ENCODE measurements at places on chromosomes 7 and 10. TPM values are rescaled to one million over a fixed set of nuclear protein-coding genes. Genes with fewer than 3 reads are reported as not detected.

Gene IFT22
- total RNA-seq, result 12.5 TPM

Gene STMP1
- total RNA-seq, result 11.5 TPM

DNA sequence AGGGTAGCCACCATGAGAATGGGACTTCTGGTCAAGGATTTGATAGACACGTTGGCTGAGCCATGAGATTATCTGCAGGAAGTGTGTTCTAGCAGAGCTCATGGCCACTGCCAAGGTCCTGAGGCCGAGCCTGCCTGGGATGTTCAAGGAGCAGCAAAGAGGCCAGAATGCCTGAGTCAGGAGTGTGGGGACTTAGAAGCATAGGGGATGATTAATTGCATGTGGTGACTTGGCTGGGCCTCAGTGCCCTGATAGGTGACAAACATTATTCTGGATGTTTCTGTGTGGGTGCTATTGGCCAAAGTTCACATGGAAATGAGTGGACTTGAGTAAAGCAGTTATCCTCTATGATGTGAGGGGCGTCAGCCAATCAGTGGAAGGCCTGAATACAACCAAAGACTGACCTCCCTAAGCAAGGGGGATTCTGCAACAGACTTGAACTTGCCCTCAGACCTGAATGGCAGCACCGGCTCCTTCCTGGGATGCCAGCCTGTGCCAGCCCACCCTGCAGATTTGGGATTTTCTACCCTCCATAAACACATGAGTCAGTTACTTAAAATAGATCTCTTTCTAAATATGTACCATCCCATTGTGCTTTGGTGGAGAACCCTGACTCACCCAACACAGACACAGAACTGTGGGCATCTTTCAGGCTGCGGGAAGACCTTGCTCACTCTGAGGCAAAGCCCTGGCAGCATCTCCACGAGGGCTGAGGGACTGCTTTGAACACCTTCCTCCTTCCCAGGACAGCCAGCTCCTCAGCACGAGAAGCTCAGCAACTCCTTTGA lies 363.9 kb upstream of the MGMT start:
- H3K27ac ChIP-seq, result no peak overlapping the region
- H3K4me3 ChIP-seq, result no peak overlapping the region
- H3K27me3 ChIP-seq, result no peaks in the 10 kb centered on the region
- no peaks in the 10 kb centered on the region for H3K4me1 ChIP-seq

Gene PDE6C
- total RNA-seq, result not detected

DNA sequence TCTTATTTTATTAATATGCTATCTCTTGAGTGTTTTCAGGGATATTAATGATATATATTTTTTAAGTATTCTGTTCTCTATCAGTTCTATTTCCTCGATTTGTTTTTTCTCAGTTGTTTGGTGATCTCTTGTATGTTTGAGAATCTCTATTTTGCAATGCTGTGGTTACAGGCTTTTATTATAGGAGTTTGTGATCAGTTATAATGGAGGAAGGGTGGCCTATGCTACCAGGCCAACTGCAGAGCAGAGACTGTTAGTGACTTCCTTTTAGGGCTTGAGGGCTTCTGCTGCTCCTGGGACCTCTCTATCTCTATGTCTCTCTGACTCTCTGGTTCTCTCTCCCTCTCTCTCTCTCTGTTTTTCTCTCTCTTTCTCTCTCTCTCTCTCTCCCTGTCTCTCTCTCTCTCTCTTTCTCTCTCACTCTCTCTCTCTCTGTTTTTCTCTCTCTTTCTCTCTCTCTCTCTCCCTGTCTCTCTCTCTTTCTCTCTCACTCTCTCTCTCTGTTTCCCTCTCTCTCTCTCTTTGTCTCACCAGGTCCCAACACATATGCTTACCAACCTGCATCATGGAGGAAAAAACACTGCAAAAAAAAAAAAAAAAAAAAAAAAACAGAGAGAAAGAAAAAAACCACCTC lies 69.4 kb upstream of the CAV2 start:
- H3K27ac ChIP-seq, result no peak overlapping the region
- H3K4me1 ChIP-seq, result no peaks in the 10 kb centered on the region
- H3K4me3 ChIP-seq, result no peak overlapping the region
- no peak for DNase-seq
- no peaks in the 10 kb centered on the region for H3K36me3 ChIP-seq
- H3K27me3 ChIP-seq, result no peaks in the 10 kb centered on the region

GRCh38 chr10:67802767-67803538 lies 35.0 kb downstream of the DNAJC12 start:
- H3K4me3 ChIP-seq, result no peak overlapping the region
- DNase-seq, result no peak
- H3K4me1 ChIP-seq, result peaks cover 13% of the 10 kb centered on the region
- peak overlapping the region; percentile 66 for H3K27ac ChIP-seq

DNA sequence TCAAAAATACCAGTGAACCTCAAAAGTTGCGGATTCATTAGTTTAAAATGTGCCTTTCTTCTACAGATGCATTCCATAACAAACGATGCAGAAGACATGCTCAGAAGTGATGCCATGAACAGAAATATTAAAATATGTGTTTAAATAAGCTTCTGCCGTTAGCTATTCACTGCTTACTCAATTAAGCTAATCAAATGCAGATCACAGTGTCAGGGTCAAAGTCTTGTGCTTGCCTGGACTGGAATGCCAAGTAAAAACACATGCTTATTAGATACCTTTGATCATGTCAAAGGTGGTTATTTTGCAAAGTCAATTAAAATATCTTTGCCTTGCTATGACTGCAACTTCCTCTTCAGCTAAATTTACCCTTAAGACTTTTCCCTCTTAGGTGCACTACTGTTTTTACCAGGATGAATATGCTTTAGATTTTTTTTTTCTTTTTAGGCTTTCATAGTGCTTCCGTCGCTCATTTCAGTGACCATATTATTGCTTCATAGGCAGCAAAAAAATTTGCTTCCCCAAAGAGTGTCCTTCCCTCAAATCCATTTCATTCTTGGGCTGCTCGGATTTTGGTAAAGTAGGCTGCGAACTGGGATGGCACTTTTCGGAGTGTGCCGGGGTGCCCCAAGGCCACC lies 905 bp downstream of the ASB13 start:
- H3K4me3 ChIP-seq, result peak overlapping the region; percentile 96
- H3K4me1 ChIP-seq, result peaks cover 11% of the 10 kb centered on the region
- DNase-seq, result no peak
- H3K27me3 ChIP-seq, result no peaks in the 10 kb centered on the region
- H3K27ac ChIP-seq, result peak overlapping the region; percentile 68

DNA sequence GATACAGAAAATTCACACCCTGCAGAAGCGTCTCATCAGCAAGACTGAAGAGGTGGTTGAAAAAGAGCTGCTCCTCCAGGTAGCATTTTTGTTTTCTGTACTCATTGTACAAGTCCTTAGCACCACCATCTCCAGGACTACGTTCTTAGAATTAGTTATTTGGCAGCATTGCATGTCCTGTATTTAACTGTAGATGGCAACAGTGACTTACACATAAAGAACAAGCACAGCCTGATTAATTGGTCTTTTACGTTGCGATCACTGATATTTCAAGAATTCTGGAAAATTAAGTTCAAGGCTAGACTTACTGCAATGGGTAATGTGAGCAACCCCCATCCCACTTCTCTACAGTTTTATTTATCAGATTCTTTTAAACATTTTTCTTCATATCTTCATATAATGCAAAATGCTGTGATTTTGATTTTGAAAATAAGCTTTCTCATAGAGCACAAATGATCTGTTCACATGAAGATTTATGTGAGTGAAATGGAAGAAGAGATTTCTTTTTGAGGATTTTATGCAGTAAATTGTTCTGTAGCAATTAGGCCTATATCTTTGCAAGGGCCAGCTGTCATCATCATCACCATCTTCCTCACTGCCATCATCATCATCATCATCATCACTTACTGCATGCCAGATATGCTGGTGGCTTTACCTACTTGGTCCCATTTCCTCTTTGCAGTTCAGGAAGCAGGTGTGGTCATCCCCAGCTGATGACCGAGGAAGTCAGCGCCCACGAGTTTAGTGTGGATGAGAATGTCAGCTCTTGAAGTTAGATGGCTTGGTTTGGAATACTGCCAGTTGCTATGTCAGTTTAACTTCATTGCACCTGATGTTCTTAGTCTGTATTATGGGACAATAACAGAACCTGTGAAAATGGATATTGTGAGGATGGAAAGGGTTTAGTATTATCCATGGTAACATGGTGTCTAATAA lies 53.4 kb downstream of the CFAP58 start:
- H3K27ac ChIP-seq, result no peak overlapping the region
- H3K4me1 ChIP-seq, result no peaks in the 10 kb centered on the region
- DNase-seq, result no peak
- H3K27me3 ChIP-seq, result no peaks in the 10 kb centered on the region

DNA sequence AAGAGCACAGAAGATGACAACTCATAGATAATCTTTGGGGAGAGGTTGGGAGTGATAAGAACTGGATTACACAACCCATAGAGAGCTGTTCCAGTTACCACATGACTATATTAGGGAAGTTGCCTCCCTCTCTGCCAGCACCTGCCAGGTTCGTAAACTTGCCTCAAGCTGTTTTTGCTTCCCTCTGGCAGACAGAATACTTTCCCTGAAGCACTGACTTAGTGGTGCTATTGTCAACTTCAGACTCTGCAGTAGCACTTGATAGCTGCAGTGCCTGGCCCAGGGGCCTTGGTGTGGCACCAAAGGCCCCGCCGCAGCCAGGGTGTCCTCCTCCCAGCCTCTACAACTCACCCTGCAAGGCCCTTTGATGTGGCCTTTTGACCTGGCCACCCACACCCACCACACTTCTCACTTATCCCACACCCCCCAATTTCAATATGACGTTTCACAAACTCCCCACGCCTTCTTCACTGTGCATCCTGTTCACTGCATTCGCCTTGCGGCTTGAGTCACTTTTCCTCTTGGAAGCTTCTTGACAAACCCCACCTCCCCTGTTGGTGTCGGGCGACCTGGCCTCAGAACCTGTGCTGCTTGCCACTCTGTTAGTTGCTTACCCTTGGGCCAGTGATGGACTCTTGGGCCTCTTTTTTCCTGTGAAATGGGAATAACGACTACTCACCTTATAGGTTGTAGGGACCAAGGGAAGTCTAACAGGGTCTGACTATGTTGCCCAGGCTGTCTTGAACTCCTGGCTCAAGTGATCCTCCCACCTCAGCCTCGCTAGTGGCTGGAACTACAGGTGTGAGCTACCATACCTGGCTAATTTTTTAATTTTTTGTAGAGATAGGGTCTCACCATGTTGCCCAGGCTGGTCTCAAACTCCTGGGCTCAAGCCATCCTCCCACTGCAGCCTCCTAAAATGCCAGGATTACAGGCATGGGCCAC lies 50.2 kb upstream of the PODXL start:
- DNase-seq, result no peak
- H3K27me3 ChIP-seq, result no peaks in the 10 kb centered on the region
- H3K36me3 ChIP-seq, result no peaks in the 10 kb centered on the region
- no peak overlapping the region for H3K27ac ChIP-seq
